MM.1S (cell line): ENCODE measurements at places on chromosomes 7 and 10.
A peak's percentile ranks its signal among the peaks of the same experiment; 100 is the strongest.

DNA sequence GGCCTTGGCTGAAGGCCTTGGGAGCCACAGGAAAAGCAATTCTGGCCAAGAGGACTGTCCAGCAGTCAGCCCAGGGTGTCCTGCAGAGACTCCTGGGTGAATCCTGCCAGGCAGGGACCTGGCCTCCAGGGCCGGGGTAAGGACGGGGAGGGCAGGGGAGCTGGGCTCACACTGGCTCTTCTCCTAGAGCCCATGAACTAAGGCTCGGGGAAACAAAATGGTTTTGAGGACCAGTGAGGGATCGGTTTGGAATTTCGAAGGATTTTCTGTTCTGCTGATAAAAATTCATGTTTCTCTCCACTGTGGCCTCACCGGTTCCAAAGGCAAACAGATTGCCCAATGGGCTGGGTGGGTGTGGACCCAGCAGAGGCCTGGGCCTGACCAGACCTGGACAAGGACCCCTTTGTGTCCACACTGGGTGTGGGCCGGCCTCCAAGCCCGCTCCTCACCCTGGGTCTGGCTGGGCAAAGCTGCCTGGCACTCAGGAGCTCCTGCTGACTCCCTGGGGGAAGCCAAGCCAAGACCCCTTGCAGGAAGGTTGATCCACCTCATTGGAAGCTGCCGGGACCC, 27.3 kb downstream of the FAM20C start:
- no peak for DNase-seq

DNA sequence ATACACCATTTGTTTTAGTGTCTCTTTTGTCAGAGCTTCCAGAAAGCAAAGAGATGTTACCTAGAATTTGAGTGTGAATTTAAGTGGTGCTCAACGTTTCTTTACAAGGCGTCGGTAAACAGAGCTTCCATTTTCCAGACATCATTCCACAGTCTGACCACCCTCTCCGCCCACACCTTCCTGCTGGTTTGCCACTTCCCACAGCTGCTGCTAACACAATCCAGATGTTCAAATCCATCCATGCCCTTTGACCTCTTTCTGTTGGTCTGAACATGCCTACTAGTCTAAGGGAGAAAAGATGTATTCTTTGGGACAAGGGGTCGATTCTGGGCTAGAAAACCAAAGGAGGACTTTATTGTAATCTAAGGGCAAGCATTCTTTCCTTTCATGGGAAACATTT, 86.1 kb downstream of the FAM107B start:
- no peak for DNase-seq

GRCh38 chr10:62038609-62039190, 137.2 kb downstream of the ARID5B start:
- peak; percentile 83 for DNase-seq

DNA sequence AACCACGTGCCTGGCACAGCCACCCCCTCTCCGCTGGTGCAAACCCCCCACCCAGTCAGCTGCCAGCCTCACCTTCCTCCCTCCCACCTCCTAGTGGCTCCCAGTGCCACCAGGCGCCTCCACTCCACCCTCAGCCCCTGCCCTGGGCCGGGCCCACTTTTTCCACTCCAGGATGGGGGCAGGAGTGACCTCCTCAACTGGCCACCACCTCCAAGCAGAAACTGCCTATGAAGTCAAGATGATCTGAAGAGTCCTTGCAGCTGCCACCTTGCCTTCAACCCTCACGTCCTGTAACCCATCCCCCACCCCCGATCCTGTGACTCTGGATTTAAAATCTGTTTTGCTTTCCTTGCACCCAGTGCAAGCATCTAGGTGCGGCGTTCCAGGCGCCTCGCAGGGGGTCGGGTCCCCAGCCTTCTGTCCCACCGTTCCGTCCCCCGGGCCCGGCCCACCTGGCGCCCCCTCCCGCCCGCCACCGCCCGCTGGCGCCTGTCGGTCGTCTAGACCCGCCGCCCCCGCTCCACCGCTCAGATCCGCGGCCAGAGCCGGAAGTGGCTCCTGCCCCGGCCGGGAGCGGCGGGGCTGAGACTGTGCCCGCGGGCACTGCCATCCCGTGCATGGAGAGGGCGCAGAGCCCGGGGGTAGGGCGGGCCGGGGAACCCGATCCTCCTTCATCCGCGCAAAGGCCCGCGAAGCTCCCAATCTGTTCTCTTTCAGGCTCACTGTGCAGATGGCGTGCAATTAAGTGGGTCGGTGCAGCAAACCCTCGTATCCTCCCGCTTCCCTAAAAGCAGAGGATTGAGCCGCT, 51.2 kb upstream of the GTF2I start:
- peak; percentile 33 for DNase-seq

- DNase-seq, result no peak
Observed at GRCh38 chr10:76403912-76404311, 972.5 kb downstream of the LRMDA start.
